ENCODE measurements at places on chromosomes 6 and 20. TPM values are rescaled to one million over a fixed set of nuclear protein-coding genes. Genes with fewer than 3 reads are reported as not detected.
A peak's percentile ranks its signal among the peaks of the same experiment; 100 is the strongest.

Gene HLA-DRB5
- polyA plus RNA-seq, result 9.5 TPM

Gene ABT1
- 10.4 TPM for polyA plus RNA-seq

- DNase-seq, result no peak
These were observed 147.8 kb upstream of the DTNBP1 start for GRCh38 chr6:15810618-15811017.

DNA sequence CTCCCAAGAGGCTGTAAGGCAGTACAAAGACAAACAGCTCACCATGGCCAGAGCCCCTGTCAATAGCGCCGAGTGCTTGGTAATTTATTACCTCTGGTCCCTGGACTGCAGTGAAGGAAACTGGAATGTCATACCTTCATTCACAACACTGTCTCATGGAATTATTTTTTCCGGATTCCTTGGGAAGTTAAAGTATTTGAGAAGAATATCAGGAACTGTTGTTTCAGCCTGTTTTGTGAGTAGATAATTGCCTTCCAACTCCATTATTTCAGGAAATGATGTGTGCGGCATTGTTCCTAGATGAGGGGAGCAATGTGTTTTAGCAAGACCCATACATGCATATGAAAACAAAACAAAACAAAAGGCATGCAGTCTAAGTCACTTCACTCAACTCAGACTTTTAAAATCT is 64.0 kb downstream of the BLOC1S5 start:
- DNase-seq, result no peak

DNA sequence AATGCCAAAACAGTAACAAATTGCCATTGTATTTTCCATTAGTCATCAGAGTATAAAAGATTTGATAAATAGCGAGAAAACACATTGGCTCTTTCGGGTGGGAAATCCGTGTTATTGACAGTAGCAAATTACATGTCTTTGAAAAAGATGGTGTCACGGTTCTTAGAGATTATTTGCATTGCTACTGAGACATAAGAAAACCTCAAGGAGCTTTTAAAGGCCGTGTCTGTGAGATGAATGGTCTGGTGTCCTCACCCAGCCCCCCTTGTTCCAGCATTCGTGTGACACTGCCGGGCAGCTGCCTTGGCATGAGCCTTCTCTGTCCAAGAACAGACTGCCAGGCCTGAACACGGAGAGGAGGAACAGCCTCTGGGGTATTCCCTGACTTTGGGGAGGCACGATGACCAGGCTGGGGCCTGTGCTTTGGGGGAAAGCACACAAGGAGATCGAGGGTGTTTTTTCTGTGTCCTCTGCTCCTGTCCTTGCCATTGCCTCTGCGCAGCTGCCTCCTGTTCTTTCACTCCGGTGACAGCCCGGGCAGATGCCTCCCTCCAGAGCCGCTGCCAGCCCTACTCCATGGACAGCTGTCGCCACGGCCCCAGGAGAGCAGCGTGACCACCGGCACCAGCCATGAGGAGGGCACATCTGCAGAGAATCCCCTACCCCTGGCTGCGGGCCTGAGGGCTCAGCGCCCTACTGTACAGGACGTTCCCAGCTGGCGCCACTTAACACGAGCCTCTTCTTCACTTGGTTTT is 167.7 kb upstream of the CDYL start:
- DNase-seq, result peak; percentile 61

GRCh38 chr6:130371921-130372420 is 6.2 kb downstream of the TMEM200A start:
- DNase-seq, result no peak

Gene ESR1
- polyA plus RNA-seq, result 2.5 TPM
